ENCODE measurements at places on chromosomes 4 and X.

GRCh38 chr4:88277711-88278225, 6.6 kb downstream of the PPM1K start:
- DNase-seq, result no peak

GRCh38 chrX:124098089-124098488, 136.6 kb downstream of the STAG2 start:
- DNase-seq, result no peak

- DNase-seq, result no peak
These were observed 47.7 kb upstream of the UGDH start for GRCh38 chr4:39574946-39575345.

DNA sequence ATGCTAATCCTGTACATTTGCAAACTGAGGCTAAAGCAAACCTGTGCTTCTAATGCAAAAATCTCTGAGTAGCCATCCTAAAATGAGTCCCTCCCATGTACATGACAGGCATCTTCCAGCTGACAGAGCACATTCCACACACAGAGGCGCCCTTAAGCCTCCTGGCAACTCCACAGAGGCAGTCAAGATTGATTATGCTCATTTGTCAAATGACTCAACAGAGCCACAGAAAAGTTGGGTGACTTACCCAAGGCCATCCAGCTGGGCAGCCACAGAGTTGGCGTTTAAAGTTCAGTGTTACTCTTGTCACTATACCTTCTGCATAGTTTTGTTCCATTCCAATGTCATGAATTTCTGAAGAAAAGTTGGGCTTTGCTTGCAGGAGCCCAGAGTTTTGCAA, 394.6 kb upstream of the FGF13 start:
- no peak for DNase-seq

DNA sequence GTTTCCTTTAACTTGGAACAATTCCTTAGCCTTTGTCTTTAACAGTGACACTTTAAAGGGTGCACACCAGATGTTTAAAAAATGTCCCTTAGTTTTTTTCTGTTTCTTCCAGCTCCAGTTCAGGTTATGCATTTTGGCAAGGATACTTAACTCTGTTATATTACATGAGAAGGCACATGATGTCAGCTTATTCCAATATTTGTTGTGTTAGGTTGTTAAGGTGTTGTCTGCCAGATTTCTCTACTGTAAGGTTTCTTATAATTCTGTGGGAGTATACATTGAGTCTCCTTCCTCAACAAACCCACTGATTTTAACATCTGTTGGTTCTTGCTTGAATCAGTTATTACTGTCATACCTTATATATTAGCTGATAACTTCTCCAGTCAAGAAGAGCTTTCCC, 33.3 kb downstream of the REST start:
- no peak for DNase-seq

DNA sequence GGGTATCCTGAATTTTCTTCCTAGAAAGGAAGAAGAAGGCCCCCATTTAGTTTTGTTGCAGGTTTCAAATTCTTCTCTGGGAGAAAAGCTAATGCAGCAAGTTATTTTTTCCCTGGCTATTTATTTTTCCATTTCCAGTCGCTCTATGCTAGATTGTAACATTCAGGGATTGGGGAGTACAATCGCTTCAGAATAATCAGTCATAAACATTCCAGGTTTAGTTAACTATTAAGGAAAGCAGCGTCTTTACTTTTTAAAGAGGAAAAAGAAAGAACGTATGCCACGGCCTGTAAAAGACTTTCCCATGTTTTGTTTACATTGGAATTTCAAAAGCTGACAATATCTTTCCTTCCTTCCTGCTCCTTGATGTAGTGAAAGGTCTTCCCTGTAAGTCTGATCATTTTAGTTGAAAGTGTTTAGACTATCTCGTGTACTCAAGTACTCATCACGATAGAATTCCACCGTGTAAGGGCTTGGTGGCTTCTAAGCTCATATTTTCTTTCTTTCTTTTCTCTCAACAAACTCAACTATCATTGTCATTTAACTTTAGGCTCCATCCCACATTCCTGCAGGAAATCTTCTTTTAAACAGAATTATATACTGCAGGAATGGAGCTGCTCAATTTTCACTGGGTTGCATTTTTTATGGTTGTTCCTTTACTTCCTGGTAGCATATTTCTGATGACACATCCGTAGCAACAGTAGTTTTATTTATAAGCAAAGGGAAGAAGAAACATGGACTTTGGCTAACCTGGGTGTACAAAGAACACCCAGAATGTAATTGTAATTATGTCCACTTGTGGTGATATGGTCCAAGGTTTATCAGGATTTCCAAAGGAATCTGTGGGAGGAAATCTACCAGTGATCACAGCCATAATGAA, 213.1 kb upstream of the FAT1 start:
- no peak for DNase-seq

GRCh38 chrX:64206556-64207162, 1.2 kb upstream of the AMER1 start:
- no peak for DNase-seq

DNA sequence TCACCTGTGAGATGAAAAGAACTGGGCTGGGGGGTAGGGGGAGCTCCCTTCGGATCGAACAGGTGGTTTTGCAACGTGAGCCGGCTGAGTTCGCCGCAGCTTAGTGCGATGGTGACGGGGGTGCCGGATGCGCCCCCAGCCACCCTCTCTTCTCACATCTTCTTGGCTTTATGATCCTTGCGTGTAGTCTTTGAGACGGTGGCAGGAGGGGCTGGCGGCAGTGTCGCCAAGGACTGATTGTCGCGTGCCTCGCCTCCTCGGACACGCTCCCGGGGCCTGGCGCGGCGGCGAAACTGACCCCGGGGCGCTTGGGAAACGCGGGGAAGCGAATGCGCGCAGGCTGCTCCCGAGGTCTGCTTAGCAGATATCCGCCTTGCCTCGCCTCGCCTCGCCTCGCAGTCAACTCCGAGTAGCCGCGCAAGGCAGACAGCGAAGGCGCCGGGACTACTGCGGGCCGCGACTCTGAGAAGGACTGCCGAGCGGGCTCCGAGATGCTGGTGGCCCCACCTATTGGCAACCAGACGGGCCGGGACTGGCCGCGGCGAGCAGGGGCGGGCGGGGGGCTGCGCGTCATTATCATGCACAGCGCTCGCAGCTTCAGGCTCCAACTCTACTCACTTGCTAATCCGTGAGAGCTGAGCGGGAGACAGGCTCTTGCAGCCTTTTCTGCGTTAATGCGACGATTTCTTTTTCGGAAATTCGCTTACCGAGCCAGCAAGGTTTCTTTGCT, 1.5 kb downstream of the GRID2 start:
- DNase-seq, result no peak

DNA sequence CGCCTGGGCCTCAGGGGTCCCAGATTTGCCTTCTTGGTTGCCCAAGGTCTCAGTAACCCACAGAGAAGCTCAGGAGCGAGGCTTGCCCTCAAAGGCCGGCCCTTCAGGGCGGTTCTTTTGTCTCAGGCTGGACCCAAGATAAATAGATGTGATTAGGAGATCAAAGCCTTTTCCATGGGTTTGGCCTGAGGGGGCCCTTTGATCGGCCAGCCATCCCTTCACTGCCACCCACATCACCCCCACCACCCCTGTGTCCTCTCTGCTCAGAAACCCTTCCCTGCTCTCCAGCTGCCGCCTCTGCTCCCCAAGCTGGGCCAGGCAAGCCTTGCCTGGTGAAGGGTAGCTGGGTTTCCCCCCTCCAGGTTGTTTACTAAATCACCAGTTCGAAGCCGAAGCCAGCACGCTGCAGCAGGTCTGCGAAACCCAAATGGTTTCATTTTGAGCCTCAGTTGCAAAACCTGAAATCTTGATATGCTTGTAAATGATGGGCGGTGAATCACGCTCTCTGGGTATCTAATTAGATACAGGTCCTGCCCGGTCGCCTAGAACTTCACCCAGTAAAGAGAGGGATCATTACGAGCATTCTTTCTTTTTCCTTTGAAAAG, 202.6 kb upstream of the BCOR start:
- DNase-seq, result peak; percentile 8

DNA sequence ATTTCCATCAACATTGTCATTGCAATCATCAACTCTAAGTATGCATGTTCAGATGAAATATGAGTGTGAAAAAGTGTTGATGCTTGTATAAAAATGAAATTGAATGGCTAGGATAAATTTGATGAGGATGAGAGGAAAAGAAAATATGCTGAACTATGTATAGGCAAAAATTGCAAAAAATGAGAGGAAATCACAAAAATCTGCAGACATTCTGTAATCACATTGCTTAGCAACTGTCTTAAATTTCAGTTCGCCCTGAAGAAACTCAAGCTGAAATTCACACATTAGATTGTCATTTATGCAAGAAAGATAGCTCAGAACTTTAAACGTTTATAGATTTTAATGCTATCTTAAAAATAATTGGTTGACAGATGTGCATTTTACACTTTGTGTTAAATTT, 1098.8 kb upstream of the IGFBP7 start:
- no peak for DNase-seq

- no peak for DNase-seq
These were observed 86.3 kb downstream of the EGF start for GRCh38 chr4:109998867-109999584.

Measured in stimulated activated CD4-positive, alpha-beta T cell treated with anti-CD3 and anti-CD28 coated beads, Interleukin-4, amount 100 ng/mL, for 1 hour (primary cell).